Hematopoietic multipotent progenitor cell (in vitro differentiated cells): ENCODE measurements at places on chromosomes 2 and 18. TPM values are rescaled to one million over a fixed set of nuclear protein-coding genes. Genes with fewer than 3 reads are reported as not detected.

The LAMA1 gene
- under 0.01 TPM for total RNA-seq

The IL18RAP gene
- 0.27 TPM for total RNA-seq

The NOL4 gene
- not detected for total RNA-seq

The COLEC12 gene
- total RNA-seq: 0.27 TPM

The SCG2 gene
- not detected for total RNA-seq

The APOB gene
- total RNA-seq: under 0.01 TPM

The ALK gene
- total RNA-seq: under 0.01 TPM

DNA sequence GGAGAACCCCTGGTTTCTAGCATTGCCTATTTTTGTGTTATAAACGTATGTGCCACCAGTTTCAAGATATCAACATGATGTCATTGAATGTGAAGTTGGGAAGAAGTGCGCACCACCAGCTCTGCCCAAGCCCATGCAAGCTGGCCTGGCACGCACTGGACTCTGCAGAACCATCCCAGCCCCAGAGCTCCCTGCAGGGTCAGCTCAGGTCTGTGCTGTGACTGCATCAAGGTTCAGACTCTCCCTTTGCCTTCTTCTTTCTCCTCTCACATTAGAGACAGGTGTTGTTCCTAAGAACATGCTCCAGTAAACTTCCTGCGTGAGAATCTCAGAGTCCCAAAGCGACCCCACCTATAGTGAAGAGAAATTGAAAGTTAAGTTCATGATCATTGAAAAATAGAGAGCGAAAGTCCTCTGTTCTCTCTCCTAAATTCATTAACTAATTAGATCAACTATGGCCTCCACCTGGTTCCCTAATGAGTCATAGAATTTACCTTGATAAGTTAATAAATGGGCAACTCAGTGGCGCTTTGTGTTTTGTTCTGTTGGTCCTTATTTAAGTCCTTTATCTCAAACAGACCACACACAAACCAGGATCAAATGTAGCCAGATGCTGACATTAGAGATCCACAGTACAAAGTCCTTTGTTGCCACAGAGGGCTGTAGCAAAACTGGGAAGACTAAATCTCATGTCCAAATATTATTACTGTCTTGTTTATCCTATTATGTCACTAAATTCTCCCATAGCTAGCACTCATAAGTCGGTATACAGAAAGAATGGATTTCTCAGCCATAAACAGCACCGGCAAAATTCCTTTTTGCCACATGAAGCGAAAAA lies 432.3 kb downstream of the STK39 start:
- no peak for DNase-seq

GRCh38 chr18:59249199-59249774 lies 24.0 kb downstream of the RAX start:
- DNase-seq: peak; percentile 68

- no peak for DNase-seq
These were observed 12.9 kb upstream of the GEMIN6 start for GRCh38 chr2:38765149-38765548.

DNA sequence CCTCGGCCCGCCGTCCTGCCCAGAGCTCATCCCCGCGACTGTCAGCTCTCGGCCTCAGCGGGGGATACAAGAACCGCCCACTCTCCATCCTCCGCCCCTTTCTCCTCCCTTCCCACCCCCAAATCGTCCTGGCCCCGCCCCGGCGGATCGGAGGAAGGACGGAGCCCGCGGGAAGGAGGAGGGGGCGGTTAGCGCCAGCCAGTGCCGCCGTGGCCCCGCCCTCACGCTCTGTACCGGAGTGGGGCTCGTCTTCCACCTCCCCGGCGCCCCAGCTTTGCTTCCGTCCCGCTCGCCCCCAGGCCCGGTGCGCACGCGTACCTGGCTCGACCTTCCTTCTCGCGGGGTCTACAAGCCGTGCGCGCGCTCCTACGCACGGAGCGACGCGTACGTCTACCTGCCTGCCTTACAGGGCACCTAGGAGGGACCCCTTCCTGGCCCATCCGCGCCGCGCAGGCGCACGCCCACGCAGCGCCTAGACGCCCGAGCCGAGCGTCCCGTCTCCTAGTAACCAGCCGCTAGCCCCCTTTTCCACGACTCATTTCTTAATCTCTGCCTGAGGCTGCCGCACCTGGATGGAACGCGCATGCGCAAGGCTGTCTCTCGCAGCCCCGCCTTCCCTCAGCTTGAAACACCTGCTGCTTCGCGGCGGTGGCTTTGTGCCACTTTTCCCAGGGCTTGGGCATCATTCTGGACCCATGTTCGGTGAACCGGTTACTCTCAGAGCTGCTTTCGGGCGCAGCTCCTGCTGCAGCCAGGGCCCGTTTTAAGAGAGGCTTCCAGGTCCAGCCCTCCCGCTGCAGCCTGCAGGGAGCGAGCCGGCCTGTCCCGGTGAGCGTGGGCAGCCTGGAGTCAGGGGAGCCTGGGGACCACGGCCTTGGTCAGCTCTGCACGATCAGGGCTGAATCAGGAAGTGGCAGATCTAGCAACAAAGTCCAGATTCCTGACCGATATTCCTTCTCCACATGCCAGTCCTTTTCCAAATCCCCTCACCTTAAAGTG lies at the start of gene C2orf15:
C2orf15 (plus strand) TSS at position 598 of the 999 bp plus-strand sequence. CDS start 8,852 bp downstream, outside the sequence.
- peak; percentile 93 for DNase-seq

DNA sequence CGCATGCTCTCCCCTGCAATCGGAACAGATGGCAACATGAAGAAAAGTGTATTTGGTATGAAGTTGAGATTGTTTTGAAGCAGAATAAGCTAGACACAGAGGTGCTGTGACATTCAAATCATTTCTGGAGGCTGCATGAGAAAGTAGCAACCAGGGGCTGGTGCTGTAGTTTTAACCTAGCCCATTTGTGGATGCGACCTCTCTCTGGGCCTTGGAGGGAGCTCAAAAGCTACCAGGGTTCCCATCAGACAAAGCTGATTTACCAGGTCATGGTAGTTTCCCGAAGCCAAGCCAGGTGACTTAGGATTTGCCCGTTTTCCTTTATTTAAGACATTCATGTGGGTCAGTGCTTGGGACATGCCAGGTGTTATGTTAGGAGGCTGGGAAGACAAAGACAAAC lies 77.5 kb downstream of the CIB4 start:
- no peak for DNase-seq

DNA sequence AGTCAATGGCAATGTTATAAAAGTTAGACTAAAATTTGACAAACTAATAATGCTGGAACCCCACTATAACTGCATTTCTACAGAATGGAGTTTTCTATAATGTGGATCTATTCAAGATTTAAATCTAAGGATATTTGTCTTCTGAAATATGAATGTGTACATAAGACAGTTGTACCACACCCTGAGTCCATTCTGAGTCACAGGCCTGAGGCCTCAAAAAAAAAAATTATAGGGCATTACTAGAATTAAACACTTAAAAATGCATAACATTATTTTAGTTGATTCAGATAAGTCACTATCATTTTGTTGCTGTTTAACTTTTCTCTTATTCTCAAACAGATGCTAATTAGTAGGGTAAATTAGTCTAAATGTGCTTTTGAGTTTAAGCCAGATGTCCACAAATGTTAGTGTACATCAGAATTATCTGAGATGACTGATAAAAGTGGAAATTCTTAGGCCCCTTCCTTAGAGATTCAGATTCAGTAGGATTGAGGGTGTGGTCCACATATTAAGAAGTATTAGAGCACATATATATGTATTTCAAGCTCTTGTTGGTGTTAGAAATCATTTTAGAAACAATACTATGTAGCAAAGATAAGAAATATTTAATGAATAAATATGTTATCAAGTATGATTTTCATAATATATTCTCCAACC lies 42.4 kb upstream of the COL5A2 start:
- no peak for DNase-seq

- no peak for DNase-seq
These were observed 172.0 kb downstream of the MIB1 start for GRCh38 chr18:21912339-21913239.

GRCh38 chr18:12393998-12394397 lies 13.7 kb upstream of the PRELID3A start:
- DNase-seq: no peak

- DNase-seq: peak; percentile 61
These were observed 5.5 kb downstream of the NHEJ1 start for GRCh38 chr2:219155054-219155644.

GRCh38 chr18:985212-985661 lies 80.6 kb downstream of the ADCYAP1 start:
- DNase-seq: no peak

DNA sequence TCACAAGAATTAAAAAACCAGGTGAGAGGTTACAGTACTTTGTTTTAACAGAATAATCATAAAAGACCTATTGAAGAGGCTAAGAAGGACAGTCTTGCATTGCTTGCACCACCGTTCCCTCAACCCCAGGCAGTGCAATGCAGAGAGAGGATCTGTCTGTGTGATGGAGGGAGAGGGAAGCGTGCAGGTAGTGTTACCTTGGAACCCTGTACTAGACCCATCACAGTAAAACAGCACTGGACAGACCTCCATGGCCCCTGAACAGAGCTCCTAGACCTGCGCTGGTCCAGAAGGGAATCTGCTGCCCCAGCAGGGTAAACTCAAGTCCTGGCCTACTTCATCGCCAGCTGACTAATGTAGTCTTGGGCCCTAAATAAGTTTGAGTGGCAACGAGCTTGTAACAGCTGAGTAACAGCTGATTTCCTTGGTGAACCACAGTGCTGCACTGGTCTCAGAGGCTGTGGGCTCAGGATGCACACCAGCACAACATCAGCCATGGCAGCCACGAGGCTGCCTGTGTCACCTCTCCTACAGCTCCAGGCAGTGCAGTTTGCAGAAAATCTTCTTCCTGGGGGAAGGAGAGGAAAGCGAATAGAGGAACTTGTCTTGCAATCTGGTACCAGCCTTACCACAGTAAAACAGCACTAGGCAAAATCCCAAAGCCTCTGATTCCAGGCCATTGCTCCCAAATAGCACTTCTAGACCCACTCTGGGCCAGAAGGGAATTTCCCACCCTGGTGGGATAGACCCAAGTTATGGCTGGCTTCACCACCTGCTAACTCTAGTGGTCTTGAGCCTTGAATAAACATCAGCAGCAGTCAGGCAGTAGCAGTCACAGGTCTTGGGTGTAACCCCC lies 417.2 kb downstream of the CDH7 start:
- no peak for DNase-seq

GRCh38 chr2:68336192-68336591 lies 16.4 kb upstream of the CNRIP1 start:
- no peak for DNase-seq

DNA sequence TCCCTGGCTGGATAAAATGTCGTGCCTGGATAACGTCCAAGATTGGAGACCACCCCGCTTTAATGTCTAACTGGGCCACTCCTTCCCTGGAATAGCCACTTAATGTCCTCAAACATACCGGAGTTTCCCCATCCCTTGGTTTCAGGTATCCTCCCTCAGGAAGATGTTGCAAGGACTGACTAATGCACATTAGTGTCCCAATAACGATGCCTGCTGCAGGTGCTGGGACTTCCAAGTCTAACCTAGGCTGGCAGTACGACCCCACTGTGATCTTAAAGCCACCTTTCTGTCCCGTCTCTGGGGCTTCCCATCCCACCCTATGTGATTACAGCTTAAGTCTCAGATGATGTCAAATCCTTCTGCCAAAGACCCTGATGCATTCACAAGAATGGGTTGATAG lies 1.1 kb upstream of the ATP6V1C2 start:
- no peak for DNase-seq

DNA sequence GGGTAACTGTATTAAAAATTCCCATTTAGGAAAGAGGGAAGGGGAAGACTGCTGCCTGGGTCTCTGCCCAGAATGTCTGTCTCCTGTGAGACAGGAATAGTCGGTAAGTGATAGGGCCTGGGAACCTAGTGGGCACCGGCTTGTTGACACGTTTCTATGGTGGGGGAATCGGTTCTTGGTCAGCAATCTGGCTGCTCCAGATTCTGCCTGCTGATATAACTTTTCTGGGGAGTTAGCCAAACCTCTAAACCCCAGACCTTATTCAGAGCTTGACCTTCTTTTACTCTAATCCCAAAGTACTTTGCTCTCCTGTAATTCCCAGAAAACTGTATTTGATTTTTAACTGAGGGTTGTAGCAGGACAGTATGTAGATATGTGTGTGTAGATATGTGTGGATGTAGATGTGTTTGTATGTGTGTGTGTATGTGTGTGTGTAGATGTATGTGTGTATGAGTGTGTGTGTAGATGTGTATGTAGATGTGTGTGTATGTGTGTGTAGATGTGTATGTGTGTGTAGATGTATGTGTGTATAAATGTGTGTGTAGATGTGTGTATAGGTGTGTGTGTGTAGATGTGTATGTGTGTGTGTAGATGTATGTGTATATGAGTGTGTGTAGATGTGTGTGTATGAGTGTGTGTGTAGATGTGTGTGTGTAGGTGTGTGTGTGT lies 61.8 kb upstream of the TXNDC2 start:
- peak; percentile 19 for DNase-seq

GRCh38 chr2:27925766-27926472 lies 35.4 kb downstream of the BABAM2 start:
- no peak for DNase-seq

DNA sequence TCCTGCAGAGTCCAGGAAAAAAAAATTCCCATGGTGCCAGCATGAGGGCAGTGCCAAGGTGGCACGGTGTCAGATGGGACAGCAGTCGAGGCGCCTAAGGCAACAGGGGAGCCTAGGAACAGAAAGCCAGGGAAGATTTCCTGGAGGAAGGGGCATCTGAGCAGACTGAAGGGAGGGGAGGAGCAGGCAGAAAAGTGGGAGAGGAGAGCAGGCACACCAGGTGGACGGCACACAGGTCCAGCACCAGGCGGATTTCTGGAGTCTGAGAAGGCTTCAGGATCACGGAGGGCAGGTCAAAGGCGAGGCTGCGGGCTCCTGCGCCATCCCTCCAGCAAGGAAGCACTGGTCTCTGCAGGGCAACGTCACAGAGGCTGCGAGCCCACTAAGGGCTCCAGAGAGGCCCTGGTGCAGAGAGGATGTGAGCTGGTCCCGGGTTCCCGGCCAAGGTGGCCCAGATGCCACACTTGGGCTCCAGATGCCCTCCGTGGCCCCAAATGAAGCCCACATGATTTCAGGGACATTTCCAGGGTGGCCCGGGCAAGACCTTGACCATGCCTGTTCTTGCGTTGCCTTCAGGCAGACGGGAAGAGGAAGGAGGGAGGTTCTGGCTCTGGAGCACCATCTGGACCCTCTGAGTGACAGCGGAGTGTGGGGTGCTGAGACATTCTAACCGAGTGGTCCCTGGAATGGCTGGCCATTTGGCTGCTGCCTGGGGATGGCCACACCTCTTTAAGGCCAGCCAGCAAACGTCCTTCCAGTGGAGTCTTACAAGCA lies 4.1 kb downstream of the HS6ST1 start:
- no peak for DNase-seq

GRCh38 chr2:126900646-126901319 lies 2.1 kb downstream of the TEX51 start:
- DNase-seq: no peak

- DNase-seq: no peak
These were observed 73.8 kb downstream of the CLIP4 start for GRCh38 chr2:29189052-29189451.

GRCh38 chr2:188466761-188467160 lies 175.1 kb downstream of the GULP1 start:
- DNase-seq: no peak

- no peak for DNase-seq
These were observed at the start of gene PXDN for GRCh38 chr2:1744446-1745170. Gene PXDN, minus strand, starts transcription at chr2:1744515. Its CDS starts 60 bp downstream, at chr2:1744455.

DNA sequence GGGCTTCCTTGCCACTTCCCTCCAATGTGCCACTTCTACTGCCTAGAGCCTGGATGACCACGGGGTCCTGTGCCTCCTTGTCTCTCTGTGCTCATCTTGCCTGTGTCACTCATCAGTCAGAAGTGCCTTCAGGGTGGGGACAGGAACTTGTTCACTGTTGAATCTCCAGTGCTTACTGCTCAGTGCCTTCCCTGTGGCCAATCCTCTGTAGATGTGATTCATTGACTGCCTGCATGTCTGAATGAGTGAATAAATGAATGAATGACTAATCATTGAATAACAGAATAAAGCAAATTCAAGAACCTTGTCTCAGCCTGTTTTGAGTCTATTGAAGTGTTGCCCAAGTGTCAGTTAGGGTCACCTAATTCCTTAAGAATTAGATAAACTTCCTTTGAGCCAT lies 42.3 kb upstream of the FAM136A start:
- no peak for DNase-seq
